Islet precursor cell (in vitro differentiated cells): ENCODE measurements at places on chromosomes 4 and X.

GRCh38 chr4:176817204-176817603 lies 24.5 kb upstream of the VEGFC start:
- no peak for DNase-seq

- no peak for DNase-seq
Measured at GRCh38 chrX:16903274-16904022, 33.3 kb upstream of the RBBP7 start.

DNA sequence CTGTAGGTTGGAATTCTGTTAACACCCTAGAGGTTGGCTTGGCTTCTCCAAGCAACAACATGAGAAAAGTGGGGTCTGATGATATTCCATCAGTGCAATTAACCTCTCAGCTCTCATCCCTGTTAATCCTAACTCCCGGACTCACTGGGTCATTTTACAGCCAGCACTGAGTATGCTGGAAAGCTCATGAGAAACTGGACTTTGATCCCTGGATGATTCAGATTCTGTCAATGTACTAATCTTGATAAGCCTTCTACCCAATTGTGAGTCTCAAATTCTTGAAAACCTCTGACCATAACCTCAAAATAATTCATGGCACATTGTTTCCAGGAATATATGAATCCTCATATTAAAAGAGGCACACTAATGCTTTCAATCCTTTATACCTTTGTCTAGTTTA lies 244.3 kb upstream of the DCAF8L1 start:
- DNase-seq = no peak

GRCh38 chrX:79161655-79162054 lies 17.2 kb downstream of the GPR174 start:
- DNase-seq = no peak

DNA sequence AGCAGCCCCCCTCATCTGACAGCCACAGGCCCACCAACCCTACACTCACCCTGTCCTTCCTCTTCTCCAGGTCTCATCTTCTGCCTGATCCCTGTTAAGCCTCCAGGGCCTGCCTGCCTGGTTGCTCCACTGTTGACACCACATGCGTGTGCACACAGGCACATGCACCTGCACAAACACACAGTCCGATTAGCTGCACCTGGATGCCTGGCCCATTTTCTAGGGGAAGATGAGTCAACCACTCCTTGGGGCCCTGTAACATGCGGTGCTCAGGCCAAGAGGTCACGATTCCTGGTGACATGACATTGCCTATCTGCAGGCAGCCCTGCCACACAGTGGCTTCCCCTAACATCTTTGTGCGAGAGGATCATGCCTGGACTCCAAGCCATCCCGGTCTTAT lies 498.4 kb downstream of the BCOR start:
- no peak for DNase-seq

DNA sequence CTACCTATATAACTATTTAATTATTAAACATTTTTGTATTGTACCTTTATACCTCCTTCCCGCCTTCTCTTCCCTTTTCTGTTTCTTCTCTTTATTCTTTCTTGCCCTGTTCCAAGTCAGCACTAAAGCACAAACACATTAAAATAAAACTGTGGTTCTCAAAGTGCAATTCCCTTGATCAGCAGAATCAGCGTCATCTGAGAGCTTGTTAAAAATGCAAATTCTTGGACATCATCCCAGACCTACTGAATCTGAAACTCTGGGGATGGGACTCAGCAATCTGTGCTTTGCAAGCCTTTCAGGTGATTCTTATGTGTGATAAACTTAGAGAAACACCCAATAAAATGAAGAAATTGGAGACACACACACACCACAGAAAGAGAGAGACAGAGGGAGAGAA lies 178.4 kb upstream of the BMP3 start:
- DNase-seq = no peak

DNA sequence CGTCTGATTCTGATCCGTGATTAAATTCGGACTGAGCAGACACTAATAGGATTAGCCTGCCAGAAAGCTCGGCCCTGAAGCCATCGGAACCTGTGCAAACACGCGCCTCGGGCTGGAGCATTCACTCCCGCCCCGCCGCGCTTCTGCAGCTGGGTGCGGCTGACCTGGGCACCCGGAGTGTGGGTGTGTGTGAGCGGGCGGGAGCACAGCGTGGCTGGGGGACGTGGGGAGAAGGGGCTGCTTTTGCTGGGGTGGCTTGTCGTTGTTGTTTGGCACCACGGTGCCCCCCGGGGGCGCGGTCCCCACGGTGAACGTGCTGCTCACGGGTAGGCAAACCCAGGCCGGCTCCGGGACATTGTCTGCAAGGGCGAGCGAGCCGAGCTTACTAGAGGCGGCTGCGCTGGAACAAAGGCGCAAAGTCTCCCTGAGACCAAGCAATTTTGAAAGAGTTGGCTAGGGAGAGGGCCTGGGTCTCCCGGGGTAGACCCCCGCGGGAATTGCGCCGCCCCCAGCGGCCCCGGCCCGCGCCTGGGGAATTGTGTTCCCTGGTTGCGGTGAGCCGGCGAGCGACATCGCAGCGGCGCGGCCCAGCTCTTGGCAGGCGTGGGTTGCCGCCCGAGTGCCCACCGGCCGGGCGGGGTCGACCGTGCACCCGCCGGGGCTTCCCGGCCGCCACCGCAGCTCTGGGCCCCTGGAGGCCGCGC lies 1.4 kb downstream of the MAMLD1 start:
- DNase-seq = peak; percentile 53

- no peak for DNase-seq
Measured at GRCh38 chrX:19855700-19856381, 31.6 kb downstream of the SH3KBP1 start.

- no peak for DNase-seq
Measured at GRCh38 chr4:48780865-48781214, 761 bp upstream of the FRYL start.

- DNase-seq = no peak
Measured at GRCh38 chr4:88991746-88992145, 65.2 kb downstream of the FAM13A start.

GRCh38 chr4:128311659-128312403 lies 24.2 kb upstream of the PGRMC2 start:
- no peak for DNase-seq

DNA sequence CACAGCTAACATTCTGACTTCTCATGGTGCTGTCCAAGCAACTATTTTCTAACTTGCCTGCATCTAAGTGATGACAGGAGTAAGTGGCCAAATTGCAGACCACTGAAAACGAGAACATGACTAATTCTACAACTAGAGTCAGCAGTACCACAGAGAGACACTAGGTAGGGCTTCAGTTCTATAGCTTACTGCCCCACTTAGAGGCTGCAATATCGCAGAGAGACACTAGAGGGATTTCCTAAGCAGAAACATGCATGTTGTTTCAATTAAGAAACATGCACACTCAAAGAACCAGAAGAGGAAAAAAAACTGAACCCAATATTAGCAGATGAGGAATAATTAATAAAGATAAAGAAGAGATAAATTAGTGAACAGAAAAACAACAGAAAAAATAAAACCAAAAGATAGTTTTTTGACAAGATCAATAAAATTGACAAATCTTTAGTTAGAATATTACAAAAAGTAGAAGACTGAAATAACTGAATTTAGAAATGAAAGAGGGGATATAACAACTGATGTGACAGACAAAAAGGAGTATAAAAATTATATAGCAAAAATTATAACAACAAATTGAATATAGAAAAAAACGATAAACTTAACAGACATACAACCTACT lies 100.8 kb downstream of the SPIN4 start:
- DNase-seq = peak; percentile 67

DNA sequence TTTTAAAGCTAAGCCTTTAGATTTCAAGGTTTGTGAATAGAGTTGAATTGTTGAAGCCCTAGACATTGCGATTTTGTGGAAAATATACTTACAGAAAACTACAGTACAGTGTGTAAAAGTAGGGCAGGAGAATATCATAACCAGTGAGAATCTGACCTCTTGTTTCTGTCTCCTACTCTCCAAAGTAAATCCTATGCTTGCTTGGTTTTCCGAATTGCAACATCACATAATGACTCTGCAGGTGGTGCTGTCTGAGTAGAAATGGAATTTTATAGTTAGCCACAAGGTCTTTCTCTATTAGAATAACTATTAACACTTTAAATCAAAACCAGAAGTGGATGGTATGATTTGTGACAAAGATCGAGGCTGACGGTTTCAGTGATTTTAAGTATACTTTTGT lies 505.6 kb downstream of the RAPGEF2 start:
- DNase-seq = no peak

DNA sequence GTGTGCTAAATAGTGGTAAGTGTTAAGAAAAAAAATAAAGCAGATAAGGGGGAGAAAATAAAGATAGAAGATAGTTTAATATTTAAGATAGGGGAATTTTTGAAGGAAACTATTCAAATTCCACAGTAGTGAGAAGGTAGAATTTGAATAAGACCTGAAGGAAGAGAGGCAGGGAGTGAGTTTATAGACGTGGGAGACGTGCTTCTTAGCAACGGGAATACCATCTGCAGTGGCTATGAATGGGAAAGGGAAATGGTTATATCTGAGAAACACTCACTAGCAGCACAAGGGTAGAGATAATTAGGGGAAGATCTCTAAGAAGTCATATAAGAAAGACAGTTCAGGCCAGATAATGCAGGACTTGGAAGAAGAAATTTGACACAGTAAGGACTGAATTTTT lies 854.5 kb upstream of the EPHA5 start:
- DNase-seq = no peak

GRCh38 chr4:42789041-42789567 lies 103.4 kb upstream of the GRXCR1 start:
- DNase-seq = no peak

DNA sequence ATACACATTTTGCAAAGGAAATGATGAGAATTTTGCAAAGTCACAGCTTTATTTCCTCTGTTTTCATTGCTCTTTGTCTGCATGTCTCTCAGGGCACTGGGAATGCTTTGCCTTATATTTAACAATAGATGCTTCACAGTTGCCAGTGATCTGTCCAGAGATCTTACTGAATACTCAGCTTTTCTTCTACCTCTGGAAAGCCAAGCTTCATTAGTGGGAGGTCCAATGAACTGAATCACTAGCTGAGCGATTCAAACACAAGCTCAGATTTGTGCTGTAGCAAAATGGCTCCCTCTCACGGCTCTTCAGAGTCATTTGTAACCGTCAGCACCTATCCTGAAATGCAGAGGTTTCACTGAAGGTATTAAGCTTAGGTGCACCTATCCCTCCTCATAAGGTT lies 138.9 kb downstream of the DCLK2 start:
- no peak for DNase-seq

GRCh38 chr4:3659131-3659530 lies 107.1 kb upstream of the ADRA2C start:
- DNase-seq = no peak

GRCh38 chrX:107541244-107541643 lies 87.1 kb upstream of the PRPS1 start:
- DNase-seq = no peak

- DNase-seq = no peak
Measured at GRCh38 chr4:102411408-102411807, 66.1 kb upstream of the SLC39A8 start.

GRCh38 chr4:104449537-104449936 lies 45.2 kb downstream of the CXXC4 start:
- no peak for DNase-seq

DNA sequence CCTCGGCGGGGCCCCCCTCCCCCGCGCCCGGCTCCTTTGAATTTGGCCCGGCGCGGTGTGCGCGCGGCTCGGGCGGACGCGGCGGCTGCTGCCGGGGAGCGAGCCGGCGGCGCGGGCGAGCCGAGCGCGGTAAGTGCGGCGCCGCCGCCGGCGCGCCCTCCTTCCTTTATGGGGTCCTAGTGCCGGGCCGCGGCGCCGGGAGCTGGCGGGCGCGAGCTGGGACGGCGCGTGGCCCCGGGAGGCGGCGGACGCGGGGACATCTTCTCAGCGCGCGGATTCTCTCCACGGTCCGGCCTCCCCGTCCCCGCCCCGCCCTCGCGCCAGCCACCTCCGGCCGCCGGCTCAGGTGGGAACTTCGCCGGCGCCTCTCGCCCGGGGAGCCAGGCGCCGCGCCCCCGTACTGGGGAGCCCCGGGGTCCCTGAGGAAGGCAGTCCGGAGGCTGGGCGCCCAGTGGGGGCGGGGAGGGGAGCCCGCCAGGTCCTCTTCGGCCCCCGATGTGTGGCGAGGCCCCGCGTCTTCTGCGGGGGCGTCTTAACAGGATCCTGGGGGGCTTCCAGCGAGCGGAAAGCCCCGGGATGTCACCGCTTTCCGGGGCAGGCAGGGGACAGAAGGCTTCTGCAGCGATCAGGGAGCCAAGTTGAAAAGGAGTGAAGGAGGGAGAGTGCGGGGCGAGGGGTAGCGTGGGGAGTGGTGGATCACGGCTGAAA lies 98.4 kb upstream of the TENM3 start:
- peak; percentile 61 for DNase-seq

GRCh38 chr4:186932631-186933187 lies 209.1 kb upstream of the FAT1 start:
- DNase-seq = no peak

- no peak for DNase-seq
Measured at GRCh38 chr4:118883861-118884260, 4.8 kb upstream of the SYNPO2 start.

DNA sequence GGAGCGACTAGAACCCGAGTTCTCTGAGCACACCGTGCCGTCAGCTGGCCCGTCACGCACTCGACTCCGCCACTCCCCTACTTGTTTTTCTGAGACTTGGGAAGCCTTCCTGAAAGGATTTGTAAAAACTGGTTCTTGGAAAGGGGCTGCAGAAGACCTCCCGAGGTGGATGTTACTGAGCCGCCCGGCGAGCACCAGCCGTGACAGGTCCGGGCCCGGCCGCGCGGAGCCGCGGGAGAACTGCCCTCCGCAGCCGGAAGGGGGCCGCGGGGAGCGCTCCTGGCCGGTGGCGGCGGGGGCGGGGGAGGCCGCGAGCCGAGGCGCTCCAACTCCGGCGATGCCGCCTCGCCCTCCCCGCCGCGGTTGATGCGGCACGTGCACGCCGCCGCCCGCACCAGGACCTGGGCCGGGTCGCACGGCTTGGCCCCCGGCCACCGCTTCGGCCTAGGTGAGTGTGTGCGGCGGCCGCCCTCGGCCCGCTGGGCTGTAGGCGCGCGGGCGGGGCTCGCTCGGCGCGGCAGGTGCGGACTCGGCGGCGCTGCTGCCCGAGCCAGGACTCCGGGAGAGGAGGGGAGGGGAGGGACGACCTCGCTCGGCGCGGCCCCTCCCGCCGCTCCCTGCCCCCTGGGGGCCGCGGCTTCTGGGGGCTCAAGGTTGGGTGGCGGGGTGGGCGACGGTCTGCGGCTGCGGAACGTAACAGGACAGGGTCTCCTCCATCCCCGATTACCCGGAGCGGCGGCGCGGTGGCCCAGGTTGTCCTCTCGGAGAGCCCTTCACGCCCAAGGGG lies 1.7 kb downstream of the SPRY1 start:
- peak; percentile 86 for DNase-seq

DNA sequence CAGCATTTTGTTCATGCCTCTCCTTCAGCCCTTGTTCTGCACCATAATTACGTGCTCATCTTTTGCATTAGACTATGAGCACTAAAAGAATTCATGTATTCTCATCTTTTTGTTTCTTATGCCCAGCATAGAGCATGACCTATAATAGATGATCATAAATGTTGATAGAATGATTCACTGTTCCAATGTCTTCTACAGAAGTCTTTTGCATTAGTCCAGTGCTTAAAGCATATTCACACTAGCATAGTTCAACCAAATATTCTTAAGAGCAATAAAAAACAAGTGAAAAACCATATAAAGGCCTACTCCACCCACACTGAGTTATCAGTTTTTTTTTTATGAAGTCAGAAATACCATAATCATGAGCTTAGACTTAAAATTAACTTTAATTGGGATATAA lies 36.5 kb upstream of the SLC10A4 start:
- DNase-seq = no peak

- DNase-seq = no peak
Measured at GRCh38 chr4:616911-617643, 8.3 kb upstream of the PDE6B start.

GRCh38 chr4:48073567-48074103 lies 57.1 kb downstream of the NIPAL1 start:
- no peak for DNase-seq
